PC-3 (cell line): ENCODE measurements at places on chromosomes 3 and 15. TPM values are rescaled to one million over a fixed set of nuclear protein-coding genes. Genes with fewer than 3 reads are reported as not detected.

The DISP2 gene
- 0.87 and 2.7 TPM in 2 replicates for total RNA-seq

The ABHD17C gene
- 10.3 and 14.2 TPM in 2 replicates for total RNA-seq

The MUC20 gene
- total RNA-seq = 0.69 and 2.2 TPM in 2 replicates

The FAM227B gene
- total RNA-seq = 0.98 and 1.6 TPM in 2 replicates

DNA sequence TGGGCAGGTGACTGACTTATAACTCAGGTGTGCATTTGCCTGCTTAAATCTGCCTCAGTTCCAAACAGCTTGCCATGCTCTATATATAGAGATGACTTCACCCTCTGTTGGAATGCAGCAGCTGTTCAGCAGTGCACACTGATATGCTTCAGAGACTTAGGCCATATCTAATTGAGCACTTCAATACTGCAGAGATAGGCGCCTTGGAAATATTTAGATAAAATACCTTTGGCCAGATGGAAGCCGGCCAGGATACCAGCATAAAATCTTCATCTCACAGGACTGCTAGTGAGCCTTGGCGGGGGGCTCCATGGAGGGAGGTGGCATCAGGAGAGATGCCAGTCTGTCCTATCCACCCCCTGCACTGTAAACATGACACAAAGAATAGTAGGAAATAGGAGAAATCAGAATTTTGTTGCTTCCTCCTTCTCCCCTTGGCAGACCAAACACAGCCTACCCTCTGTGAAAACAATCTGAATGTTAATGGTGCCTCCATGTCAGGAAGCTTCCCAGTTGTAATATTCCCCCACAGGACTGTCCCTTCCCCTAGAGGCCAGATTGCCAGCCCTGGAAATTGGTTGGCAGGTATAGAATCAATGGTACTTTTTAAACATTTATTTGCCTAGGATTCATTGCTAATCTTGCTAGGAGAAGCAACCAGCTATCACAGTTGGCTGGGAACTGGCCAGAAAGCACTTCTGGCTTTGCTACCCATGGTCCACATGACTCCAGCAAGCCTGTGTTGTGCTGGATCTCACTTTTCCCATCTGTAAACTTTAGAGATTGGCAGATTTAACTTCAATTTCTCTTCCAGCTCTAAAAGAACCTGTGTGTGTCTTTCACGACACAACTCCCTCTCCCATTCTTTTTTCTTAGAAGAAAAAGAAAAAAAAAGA is 215.5 kb upstream of the KCNMB2 start:
- DNase-seq = peak; percentile 28

- DNase-seq = peak; percentile 2
Observed at GRCh38 chr3:64686446-64686908, 1.3 kb downstream of the ADAMTS9 start.

- no peak for DNase-seq
Observed at GRCh38 chr3:98038286-98038685, 3.2 kb upstream of the GABRR3 start.

DNA sequence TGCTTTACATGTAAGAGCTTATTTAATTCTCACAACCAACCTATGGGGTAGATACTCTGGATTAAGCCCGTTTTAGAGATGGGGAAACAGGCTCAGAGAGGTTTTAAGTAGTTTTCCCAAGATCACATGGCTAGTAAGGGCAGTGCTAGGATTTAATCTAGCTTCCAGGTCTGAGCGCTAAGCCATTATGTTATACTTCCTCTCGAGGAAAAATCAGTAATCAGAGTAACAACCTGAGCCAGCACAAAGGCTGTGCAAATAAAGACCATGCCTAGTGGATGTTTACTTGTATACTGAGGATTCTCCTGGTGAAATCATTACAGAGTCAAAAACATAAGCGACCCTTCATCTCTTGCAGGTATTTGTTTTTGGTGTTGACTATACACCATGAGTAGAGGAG is 9.0 kb downstream of the FSTL1 start:
- no peak for DNase-seq

GRCh38 chr3:119700269-119700919 is 2.4 kb upstream of the CFAP91 start:
- DNase-seq = peak; percentile 45

DNA sequence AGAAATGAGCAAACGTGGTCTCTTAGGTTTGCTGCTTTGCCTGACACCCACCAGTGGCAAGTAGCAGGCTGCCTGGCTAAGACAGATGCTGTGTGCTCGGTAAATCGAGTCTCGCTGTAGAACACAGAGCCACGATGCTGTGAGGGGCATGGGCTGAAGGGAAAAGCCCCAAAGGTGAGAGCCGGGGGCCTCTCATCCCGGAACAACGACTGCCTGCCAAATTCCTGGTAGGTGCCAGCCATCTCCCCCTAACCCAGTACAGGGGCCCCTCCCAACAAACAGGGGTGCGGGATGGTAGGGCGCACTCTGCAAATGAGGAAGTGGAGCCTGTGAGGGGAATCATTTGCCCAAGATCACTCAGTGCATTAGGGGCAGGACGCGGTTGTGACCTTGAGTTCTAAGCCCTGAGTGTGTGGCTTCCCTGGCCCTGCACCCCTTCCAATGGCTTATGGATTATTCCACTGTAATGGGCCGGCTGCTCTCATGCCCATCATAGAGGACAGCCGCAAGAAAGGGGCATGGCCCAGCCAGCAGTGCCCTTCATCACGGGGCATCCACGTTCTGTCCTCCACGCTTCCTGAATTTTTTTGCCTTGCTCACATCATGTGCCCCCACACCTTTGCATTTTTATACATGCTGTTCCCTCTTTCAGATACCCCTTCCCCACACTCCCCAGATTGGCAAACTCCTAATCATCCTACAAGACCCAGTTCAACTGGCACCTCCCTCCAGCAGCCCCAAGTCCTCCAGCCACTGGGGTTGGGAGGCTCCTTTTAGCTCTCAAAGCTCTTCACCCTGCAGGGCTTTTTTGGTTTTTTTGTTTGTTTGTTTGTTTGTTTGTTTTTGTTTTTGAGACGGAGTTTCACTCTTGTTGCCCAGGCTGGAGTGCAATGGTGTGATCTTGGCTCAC is 125.4 kb downstream of the NUP210 start:
- no peak for DNase-seq

- DNase-seq = peak; percentile 68
Observed at GRCh38 chr15:48861813-48862431, 16.0 kb upstream of the EID1 start.

DNA sequence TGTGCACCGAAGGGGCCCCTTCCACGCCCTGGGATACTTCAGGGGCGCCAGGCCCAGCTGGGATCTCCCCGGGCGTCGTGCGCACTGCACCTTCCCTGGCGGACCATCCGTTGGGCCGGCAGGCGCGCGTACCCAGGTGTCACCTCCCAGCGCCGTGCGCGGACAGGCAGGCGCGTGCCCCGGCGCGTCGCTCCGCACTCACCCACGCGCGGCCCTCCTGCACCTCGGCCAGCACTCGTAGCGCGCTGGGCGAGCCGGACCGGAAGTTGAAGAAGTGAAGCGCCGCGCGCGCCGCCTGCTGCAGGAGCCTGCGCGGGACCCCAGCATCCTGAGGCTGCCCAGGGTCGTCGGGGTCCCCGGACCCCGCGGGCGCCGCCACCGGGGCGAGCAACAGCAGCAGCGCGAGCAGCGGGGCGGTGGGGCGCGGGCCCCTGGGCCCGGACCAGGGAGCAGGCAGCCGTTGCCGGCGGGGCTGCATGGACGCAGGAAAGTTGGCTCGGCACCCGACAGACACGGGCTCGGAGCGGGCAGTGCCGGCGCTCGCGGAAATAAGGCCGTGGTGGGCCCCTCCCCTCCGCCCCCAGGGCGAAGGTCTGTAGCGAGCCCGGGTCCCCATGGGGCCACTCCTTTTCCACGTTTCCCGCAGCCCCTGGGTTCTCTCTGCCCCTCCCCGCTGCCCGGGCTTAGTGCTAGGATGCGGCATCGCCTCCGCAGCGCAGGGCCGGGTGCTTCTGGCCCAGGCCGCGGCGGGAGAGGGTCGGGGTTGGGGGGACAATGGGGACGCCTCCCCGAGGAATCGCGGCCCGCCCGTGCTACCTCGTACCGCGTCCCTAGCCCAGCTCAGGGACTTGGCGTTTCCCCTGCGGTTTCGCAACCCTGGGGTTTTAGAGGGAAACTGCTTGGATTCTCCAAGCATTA is at the start of gene RARRES1:
RARRES1 (minus strand) TSS at position 520 of the 918 bp plus-strand sequence; CDS start at position 478, 42 bp downstream.
- DNase-seq = no peak

DNA sequence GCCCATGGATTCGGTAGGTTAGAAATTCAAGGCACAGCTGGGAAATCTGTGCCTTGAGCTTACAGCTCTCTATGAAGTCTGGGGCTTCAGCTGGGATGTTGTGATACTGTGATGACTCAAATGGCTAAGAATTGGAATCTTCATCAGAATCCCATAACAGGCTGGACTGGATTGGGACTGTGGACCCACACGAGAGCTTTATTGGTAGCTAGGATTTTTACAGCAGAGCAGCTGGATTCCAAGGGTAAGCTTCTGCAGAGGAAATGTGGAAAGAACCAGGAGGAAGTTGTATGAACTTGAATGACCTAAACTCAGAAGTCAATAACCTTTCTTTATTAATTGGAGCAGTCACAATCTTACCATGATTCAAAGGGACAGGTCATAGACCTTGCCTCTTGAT is 1187.1 kb downstream of the ROBO1 start:
- DNase-seq = peak; percentile 37

GRCh38 chr15:47824147-47824546 is 106.8 kb downstream of the SEMA6D start:
- no peak for DNase-seq

GRCh38 chr3:27542476-27542875 is 58.3 kb upstream of the SLC4A7 start:
- no peak for DNase-seq

GRCh38 chr3:128933922-128934253 is 54.5 kb downstream of the ACAD9 start:
- DNase-seq = no peak

- peak; percentile 40 for DNase-seq
Observed at GRCh38 chr3:19543212-19543841, 390.7 kb downstream of the EFHB start.

GRCh38 chr15:57566834-57567233 is 24.9 kb upstream of the MYZAP start:
- peak; percentile 70 for DNase-seq

DNA sequence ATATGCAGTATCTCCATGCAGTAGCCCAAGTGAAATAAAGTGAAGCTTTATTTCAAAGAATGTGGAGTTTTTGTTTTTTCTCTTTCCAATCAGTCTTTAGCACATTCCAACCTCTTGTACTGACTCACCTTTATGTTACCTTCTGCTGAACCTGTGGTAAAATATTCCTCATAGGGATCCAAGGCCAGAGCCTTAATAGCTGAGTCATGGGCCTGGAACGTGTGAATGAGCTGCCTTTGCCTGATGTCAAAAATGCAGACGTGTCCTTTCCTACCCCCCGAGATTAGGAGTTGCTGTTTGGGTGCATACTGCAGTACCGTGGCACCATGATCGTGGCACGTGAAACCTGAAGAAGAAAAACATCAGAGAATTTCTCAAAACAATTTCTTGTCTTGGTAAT is 108.5 kb downstream of the GLDN start:
- DNase-seq = peak; percentile 59

GRCh38 chr15:42359985-42360384 is 684 bp downstream of the CAPN3 start:
- DNase-seq = no peak

GRCh38 chr3:58349792-58350626 is 17.3 kb downstream of the PXK start:
- DNase-seq = peak; percentile 22

GRCh38 chr3:190617185-190617584 is 103.3 kb downstream of the IL1RAP start:
- DNase-seq = peak; percentile 7
